ENCODE measurements at places on chromosomes 1 and 21.

DNA sequence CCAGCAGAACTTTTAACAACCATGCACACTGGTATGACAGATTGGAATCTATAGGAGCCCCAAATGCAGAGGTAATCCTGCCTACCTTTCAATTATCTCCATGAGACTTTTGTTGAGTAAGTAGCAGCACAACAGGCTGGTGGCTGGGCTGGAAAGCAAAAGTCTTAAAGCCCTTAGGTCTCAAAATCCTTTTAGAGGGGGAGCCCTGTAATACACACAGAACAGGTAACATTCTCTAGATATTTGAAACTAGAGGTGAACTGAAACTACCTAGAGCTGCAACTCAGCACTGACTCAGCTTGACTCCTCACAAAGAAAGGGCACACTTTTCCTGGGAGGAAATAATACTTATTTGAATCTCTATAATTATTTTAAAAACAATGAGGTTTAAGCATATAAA lies 71.5 kb downstream of the CLCA4 start:
- no peak for DNase-seq

DNA sequence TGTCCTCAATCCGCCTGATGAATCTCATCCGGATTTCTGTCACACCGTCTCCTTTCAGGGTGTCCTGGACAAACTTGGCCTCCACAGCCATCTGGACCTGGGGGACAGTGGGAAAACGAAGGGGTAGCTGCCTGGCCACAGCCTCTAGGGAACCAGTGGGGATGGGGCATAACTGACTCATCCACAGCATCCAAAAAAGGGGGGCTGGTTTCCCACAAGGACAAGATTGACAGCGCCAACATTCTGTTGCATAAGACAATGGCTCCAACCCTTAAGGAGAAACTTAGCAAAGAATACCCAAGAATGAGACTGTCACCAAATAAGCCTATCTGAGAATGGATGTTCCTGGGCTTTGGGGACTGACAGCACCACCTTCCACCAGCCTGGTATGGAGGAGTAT lies 12.1 kb downstream of the TRAPPC3 start:
- no peak for DNase-seq

GRCh38 chr1:46197560-46197963 lies 672 bp downstream of the POMGNT1 start:
- no peak for DNase-seq

DNA sequence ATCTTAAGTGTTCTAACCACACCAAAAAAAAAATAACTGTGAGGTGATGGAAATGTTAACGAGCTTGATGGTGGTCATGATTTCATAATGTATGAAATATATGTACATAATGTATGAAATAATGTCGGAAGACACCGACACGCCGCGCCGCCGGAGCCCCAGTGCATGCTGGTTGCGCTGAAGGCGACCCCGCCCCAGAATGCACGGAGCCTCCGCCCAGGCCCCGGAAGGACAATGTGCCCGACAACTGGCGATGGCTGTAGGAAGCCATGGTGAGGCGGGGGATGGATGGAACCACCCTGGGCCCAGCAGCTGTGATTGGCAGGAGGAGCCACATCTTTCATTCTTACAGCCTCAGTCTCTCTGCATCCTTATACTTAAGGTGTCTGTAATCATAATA lies 7.4 kb downstream of the OR2T10 start:
- DNase-seq = no peak

DNA sequence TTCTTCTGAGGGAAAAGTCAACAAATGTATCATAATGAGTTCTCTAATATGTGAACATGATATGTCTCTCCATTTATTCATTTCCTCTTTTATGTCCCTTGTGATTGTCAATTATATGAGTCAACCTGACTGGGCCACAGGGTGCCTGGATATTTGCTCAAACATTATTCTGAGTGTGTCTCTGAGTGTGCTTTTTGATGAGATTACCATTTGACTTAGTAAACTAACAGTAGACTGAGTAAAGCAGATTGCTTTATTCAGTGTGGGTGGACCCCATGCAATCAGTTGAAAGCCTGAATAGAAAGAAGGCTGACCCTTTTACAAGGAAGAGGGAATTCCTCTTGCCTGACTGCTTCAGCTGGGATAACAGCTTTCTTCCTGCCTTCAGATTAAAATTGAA lies 142.6 kb downstream of the SLC35F3 start:
- no peak for DNase-seq

Measured in MG63 (cell line).